Activated CD8-positive, alpha-beta memory T cell treated with anti-CD3 and anti-CD28 coated beads, Interleukin-2, amount 50 U/mL, for 4 hours (primary cell): ENCODE measurements at places on chromosomes 3 and 15.

DNA sequence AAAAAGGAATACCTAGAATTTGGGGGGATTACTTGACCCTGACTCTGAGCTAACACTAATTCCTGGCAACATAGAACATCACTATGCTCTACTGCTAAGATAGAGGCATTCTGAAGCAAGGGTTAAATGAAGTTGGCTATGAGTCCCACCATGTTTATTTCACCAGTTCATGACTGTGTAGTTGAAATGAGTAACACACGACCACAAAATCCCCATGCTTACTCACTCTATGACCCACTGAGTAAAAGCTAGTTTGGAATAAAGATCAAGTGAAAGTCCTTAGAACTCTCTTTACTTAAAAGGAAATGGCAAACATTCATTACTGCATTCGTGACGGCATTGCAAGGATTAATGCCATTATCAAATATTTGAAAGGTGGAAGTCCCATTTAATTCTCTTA lies 47.4 kb downstream of the MRPL46 start:
- DNase-seq = no peak

GRCh38 chr15:65884511-65884910 lies 15.2 kb downstream of the RAB11A start:
- DNase-seq = no peak

GRCh38 chr3:57757642-57758297 lies 1.7 kb downstream of the SLMAP start:
- no peak for DNase-seq

DNA sequence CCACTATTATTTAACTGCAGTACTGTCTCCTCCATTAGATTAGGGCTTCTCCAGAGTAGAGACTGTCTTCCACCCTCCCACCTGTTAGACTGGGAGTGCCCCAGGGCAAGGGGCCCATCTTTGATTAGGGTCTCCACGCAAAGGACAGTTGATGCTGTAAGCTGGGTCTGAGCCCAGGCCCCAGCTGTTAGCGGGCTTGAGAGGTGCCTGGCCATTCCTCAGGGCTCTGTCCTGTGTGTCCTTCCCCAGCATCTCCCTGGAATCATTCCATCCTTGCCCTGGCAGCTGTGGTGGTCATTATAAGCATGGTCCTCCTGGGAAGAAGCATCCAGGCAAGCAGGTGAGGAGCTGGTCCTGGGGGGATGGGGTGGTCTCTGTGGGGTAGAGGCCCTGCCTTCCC lies 6.1 kb downstream of the SLC51B start:
- no peak for DNase-seq

GRCh38 chr3:13563911-13564310 lies 15.0 kb downstream of the FBLN2 start:
- no peak for DNase-seq

GRCh38 chr15:69666921-69667811 lies 214.5 kb downstream of the RPLP1 start:
- no peak for DNase-seq

- DNase-seq = no peak
Observed at GRCh38 chr3:153291059-153291685, 129.1 kb downstream of the RAP2B start.

DNA sequence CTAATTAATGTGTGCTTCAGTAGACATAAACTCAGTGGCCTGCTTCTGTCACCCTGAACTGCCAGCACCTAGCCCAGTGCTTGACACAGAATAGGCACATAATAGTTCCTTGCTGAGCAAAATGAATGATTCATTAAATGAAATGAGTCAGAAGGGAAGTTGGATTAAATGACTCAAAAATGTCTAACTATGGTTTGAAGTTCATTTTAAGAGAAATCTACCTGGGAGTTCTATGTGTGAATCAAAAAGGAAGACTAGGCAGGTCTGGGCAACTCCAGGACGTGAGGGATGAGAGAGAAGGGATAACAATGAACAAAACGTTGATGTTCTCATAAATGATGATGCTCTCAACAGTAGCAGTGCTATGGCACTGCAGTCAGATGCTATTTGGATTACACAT lies 175.0 kb downstream of the CFAP20DC start:
- DNase-seq = no peak

- DNase-seq = no peak
Observed at GRCh38 chr3:157650172-157650571, 147.0 kb upstream of the VEPH1 start.

DNA sequence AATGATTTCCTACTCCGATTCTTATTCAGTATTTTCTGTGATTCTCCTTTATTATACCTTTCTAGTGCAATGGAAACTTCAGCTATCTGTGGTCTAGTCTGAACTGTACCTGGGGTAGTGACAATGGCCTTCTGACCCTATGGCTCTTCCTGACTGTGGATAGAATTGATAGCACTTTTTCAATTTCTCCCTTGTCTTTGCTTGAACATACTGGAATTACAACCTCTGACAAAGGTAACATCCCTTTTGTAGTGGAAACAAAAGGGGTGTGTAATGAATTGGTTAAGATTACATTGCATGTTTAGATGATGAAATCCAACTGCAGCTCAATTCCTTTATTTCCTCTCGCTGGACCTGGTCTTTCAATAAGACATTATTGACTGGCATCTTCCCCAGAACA lies 21.0 kb upstream of the SOX2 start:
- DNase-seq = no peak
